ENCODE measurements at places on chromosomes 2 and 18.

DNA sequence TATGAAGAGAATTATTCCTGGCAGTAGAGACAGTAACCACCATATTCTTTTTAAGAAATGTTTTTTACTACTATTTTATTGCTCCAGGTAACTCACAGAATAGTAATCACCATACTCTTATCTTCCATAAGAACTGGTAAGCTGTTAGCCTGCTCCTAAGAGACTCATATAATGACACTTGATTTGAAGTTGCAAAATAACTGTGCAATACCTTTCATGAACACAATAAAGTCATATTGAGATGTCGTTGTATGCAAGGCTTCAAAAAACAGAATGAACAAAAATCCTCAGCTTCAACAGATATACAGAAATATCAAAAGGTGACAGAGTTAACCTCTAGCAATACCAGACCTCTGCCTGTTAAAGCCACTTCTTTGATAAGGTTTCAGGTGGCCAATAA is 360.1 kb downstream of the NBAS start:
- no peak for DNase-seq

DNA sequence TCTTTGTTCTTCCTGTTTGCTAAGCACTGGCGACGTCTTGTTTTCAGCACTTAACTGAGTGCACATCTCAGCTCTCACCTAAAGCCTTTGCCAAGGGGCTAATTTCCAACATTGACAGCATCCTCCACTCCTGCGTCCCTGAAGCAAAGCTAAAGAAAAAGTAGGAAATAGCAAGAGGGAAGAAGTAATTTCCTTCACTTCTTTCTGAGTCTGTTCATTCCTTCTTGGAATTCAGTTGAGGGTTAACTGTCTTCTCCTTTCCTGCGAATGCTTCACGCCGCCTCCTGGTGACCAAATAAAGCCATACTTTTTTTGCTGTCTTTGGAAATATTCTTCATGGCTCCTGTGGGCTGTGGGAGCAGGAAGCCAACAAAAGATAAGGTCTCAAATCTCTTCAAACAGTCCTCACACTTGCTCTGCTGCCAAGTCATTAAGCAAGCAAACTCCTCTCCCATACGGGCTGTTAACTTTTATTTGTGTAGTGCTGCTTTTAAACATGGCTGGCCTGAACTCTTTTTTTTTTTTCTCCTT is 100.9 kb downstream of the DPP10 start:
- DNase-seq = no peak

- peak; percentile 37 for DNase-seq
Measured at GRCh38 chr2:27051902-27052645, 606 bp downstream of the AGBL5 start.

GRCh38 chr2:136932700-136933099 is 167.4 kb downstream of the THSD7B start:
- DNase-seq = no peak

GRCh38 chr18:48845174-48845573 is 105.6 kb downstream of the SMAD7 start:
- no peak for DNase-seq

DNA sequence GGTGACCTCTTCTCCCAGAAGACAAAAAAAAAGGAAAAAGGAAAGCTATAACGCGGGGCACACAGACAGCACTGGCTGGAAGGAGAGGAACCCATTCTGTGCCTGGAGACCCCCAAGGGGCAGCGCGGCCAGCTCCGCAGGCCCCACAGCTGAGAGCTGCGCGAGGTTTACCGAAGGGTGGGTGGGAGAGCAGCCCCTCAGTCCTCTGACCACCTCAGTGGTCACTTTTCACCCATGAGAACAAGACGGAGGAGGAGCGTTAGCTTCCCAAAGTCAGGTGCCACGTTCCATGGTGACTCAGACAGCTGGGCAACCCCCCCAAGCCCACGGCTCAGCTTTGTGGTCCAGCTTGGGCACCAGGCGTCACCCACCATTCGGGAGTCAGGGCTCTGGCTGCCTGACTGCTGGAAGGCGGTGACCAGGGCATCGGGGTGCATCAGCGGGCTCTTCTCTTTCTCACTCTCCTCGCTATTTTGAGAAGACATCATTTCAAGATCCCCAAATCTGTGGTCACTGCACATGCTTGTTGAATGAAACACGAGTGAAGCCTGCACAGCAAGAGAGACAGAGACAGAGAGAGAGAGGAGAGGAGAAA is 35.2 kb downstream of the RPL31 start:
- DNase-seq = no peak

- no peak for DNase-seq
Measured at GRCh38 chr2:239758279-239758877, 266.8 kb downstream of the NDUFA10 start.

DNA sequence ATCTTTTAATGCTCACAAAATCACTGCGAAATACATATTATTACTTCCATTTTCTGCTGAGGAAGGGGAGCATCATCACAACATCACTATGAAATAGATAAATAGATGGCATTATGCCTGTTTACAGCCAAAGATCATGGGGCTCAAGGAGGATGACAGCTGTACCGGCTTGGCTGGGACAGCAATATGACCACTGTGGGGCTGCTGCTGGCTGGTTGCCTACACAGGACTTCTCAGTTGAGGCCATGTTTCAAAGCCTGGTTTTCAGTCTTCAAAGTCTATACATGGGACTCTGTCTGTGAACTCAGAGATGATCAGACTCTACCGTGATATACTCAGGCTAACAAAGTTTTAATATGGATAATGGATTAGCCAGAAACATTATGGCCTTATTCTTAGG is 58.7 kb downstream of the SPATS2L start:
- DNase-seq = no peak

DNA sequence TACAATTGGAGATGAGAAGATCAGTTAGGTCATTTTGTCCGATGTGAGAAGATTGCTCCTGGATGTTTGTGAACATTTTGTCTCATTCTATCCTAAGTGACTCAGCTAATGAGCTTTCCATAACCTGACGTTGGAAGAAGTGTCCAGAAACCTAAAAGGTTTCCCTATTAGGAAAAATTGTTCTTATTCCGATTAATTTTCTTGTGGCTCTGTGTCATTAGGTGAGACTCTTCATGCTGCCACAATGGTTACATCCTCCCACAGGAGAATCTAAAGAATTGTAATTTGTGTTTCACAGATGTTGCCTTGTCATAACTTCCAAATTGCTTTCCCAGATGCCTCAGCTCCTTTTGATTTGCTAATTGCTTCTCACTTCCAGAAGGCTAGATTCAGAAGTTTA is 261.0 kb upstream of the APCDD1 start:
- DNase-seq = no peak

- no peak for DNase-seq
Measured at GRCh38 chr2:202486351-202486750, 110.2 kb downstream of the BMPR2 start.

DNA sequence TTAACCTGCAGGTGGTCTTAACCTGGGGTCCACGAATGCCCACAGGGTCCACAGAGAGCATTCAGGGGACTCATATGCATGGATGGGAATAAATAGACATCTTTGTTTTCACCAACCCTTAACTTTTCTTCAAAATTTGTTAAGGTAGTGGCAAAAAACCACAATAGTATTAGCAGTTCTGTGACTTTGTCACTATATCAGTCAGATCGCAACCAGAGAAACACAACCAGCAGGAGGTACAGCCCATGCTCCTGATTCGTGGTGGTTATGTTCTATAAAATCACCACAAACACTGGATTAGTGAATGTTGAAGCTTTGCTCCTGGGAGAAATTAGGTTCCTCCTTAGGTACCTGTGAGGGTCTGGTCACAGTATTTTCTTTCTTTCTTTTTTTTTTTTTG is 31.6 kb downstream of the B3GNT7 start:
- no peak for DNase-seq

- no peak for DNase-seq
Measured at GRCh38 chr2:161586517-161587167, 37.6 kb upstream of the SLC4A10 start.

GRCh38 chr2:196365923-196366322 is 194.5 kb upstream of the STK17B start:
- no peak for DNase-seq

GRCh38 chr2:180359522-180360282 is 352.6 kb upstream of the CWC22 start:
- peak; percentile 6 for DNase-seq

DNA sequence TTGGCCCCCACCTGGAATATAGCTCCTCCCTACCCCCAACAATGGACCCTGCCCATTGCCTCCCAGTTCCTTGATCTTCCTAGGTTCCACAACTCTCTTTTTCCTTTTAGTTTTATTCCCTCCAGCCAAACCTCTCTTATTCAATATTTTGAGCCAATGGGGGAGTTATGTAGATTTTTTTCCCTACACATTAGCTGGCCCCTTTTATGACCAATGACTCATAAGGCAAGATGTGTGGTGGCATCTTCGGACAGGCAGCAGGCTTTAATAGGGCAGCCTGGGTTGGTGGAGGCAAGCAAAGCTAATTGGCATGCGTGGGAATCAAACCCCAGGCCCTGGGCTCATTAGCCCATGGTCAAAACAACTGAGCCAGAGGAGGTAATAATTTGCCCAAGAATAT is 9.2 kb downstream of the GRP start:
- no peak for DNase-seq

GRCh38 chr2:133405252-133405651 is 163.0 kb downstream of the NCKAP5 start:
- DNase-seq = no peak

- no peak for DNase-seq
Measured at GRCh38 chr18:51342815-51343214, 145.3 kb upstream of the MEX3C start.

GRCh38 chr2:241574911-241575623 is 16.5 kb downstream of the BOK start:
- DNase-seq = no peak

DNA sequence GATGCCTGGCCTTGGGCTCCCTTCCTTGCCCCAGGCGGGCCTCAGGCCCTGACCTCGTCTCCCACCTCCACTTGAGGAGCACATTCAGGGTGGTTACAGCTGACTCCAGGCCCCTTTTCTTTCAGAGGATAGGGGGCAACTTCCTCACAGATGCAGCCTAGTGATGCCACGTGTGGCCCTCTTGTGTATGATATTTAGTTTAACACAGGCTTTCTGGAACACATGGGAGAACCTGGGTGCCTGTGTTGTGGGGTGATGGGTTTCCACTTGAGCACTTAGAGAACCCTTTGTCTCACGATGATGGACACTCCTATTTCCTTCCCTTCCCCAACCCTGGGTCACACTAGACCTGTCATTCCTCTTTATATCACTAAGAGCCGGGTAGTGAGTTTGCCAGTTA is 6.8 kb upstream of the KCNS3 start:
- DNase-seq = no peak

DNA sequence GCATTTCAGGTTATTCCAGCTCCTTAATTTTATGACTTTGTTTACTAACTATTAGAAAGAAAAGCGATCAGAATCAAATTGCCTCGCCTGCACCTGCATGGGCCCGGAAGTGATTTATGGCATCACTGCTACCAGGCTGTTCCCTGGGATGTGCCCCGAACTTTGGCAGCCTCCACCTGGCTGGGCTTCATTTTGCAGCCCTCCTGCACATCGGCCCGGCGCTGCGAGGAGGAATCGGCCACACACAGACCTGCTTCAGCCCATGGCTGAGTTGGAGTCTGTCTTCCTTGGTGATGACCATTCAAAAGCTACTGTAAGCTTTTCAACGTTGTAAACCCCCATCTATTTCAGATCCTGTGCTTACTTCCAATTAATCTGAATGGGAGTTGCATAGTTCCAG is 638.0 kb downstream of the RNF144A start:
- DNase-seq = no peak

DNA sequence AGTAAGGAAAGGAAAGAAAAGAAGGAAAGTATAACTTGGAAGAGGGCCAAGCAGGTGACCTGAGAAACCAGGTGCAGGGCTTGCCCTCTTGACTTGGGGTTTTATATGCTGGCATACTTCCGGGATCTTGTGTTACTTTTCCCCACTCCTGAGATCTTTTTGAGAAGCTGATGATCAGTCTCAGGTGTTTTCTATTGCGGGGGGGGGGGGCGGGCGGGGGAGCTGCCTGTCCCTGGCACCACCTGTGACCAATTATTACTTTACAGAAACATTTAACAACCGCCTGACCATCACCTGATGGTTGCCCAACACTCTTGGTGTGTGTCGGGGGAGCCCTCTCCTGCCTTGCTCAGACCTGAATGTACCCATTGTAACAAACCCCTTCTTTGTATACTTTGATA is 6.9 kb upstream of the CASP10 start:
- no peak for DNase-seq

DNA sequence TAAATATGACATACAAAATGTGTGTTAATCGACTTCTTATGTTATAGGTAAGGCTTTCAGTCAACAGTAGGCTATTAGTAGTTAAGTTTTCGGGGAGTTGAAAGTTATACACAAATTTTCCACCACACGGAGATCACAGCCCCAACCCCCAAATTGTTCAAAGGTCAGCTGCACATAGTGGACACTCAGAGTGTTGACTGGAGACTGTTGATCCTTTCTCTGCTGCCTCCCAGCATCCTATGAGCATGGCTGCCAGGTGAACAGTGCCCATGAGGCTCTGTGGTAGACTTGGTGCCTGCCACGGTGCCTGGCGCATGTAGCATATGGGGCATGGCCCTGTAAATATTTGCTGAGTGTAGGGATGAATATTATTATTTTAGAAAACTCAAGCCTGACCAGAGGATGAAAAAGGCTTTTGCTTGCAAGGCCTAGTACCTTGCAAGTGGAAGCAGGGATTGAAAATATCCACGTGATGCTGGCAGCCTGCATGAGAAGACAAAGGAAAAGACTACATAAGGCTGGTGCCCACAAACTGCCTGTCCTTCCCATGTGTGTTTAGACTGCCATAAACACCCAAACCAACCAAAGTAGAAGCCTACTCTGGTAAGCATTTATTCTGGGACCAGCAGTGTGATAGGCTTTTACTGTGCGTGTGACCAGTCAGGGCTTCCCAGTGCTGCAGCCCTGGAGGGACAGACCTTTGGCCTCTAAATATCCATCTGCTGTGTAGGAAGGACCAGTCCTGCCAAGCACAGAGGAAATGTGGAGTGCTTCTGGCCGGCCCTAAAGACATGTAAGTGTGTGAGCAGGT is 226.1 kb downstream of the LDLRAD4 start:
- DNase-seq = no peak

DNA sequence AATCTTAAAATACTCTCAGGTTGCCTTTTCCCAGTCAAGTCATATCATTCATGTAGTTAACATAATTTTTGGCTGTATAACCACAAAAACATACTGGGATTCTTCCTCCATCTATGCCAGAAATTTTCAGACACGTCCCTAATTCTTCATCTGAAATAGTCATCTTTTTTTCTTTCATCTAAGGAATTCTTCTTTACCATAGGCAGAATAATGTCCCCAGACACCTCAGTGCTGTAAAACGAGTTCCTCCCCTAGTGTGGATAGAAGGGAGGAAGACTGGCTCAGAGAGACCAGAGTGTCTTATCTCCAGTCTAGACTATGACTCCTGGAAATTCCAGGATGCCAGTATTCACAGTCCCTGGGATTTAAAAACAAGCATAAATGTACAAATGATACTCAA is 127.8 kb downstream of the MREG start:
- no peak for DNase-seq
